ENCODE measurements at places on chromosomes 3 and 15.

GRCh38 chr15:49664716-49665115 is 43.9 kb downstream of the DTWD1 start:
- no peak for DNase-seq

GRCh38 chr3:188941103-188941502 is 230.7 kb upstream of the TPRG1 start:
- no peak for DNase-seq

- no peak for DNase-seq
Measured at GRCh38 chr15:74716651-74717050, 8.7 kb downstream of the CYP1A1 start.

DNA sequence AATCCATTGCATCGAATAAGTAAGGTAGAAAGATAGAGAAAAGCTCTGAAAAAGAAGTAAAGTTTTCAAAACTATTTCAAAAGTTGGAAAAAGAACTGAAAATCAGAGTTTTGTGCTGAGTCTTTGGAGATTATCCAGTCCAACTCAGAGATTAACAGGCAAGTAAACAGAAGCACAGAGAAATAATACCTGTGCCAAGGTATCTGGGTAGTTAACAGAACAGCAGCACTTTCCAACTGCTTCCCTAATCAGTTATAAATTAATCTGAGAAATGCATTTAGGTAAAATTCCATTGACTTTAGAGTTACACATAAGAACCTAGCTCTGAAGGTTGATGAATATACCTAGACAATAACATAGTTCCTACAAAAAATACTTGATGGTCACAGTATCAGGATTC is 355.3 kb downstream of the TBC1D5 start:
- no peak for DNase-seq

- no peak for DNase-seq
Measured at GRCh38 chr15:64456634-64457108, 3.7 kb upstream of the ZNF609 start.

- no peak for DNase-seq
Measured at GRCh38 chr15:98776607-98777281, 128.4 kb downstream of the IGF1R start.

GRCh38 chr3:165144271-165144670 is 51.9 kb downstream of the SLITRK3 start:
- DNase-seq: no peak

DNA sequence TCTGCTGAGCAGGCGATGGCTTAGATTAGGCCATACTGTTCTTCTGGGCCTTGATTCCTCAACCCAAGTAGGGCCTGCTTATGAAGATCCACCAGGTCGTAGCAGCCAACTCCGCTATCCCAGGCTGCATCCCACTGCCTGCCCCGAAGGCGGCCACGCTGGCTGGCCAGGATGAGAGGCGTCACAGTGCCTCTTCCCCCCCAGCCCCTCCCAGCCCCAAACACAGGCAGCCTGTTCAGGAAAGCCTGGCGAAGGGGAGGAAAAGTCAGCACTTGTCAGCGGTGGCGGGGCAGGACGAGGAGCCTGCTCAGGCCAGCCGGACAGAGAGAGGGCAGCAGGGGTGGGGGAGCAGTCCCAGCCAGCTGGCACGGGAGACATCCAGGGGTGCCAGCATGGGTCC is 11.2 kb downstream of the PTH1R start:
- no peak for DNase-seq

GRCh38 chr3:192122832-192123594 is 604.3 kb downstream of the FGF12 start:
- peak; percentile 26 for DNase-seq

DNA sequence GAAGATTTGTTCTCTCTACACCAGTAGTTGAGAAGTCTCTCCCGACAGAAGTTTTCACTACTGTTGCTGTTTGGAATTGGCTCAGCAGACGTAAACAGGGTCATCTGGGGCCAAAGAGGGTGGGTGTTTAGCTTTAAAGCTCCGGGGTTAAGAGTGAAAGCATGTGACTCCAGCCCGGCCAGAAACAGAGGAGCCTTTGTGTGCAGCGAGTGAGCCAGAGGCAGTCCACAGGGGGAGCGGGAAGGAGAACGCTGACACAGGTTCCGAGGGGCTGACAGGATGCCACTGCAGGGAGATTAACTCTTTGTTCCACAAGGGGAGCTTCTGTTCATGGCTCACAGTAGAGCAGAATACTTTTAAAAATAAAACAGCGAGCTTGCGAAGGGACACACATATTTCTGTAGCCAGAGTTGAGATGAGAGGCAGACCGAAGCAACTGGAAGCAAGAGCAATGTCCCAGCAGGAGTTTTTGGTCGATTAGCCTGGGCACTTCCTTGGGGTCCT is 26.9 kb downstream of the BMF start:
- peak; percentile 91 for DNase-seq

Measured in putamen (tissue), 1 donor.